ENCODE measurements at places on chromosomes 4 and X.

DNA sequence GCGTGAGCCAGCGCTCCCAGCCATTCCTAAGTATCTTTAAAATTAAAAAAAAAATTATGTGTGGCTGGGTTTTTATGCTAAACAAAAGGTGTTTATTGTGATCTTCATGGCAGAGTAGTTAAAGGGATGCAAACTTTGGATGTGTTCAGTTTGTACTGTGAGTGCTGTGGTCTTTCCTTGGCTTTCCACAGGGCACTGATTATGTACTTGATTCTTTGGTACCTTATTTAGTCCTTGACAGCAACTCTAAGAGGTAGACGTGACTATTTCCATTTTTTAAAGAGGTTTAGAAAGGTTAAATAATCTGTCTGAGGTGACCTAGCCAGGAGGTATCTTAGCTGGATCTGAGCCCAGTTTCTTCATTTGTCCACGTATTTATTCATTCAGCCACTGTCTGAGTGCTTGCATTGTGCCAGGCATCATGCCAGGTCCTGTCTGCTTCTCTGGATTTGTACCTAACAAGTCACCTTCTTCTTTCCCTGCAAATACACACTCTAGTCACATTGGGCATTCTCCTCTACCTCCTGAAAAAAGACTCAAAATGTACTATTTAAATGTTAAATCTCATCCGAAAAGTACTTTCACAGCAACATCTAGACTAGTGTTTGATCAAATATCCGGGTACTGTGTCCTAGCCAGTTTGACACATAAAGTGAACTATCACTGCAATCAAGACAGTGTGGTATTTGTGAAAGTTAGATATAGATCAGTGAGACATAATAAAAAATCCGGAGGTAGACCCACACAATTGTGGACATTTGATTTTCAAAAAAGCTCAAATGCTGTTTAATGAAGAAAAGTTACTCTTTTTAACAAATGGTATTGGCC is 31.5 kb downstream of the WWC2 start:
- peak; percentile 53 for DNase-seq

DNA sequence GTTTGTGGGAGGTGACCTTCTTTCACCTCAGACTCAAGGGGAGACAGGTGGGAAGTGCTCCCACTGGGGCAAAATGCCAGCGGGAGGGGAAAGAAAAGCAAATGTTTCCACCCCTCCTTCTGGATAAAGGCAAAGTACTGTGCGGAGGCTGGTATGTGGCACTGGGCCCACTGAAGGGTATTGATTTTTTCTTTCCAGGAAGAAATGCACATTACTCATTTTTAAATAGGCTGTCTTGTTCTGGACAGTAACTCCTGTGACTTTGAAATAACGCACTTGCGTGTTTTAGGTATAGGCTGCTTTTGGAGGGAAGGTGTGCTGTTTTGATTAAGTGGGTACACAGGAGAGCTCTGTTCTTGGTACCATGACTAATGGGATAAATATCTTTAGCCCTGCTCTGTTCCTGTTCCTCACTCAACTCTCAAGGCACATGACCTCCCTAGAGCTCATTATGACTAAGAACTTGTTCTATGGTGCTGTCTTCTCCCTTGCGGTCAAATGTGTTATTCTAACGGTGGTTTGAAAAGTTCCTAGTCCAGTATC is 40.7 kb upstream of the MBTPS2 start:
- peak; percentile 12 for DNase-seq

GRCh38 chrX:118508635-118509034 is 13.0 kb downstream of the DOCK11 start:
- DNase-seq = no peak

- DNase-seq = peak; percentile 13
These were observed 54.1 kb upstream of the TMEM33 start for GRCh38 chr4:41880840-41881831.

DNA sequence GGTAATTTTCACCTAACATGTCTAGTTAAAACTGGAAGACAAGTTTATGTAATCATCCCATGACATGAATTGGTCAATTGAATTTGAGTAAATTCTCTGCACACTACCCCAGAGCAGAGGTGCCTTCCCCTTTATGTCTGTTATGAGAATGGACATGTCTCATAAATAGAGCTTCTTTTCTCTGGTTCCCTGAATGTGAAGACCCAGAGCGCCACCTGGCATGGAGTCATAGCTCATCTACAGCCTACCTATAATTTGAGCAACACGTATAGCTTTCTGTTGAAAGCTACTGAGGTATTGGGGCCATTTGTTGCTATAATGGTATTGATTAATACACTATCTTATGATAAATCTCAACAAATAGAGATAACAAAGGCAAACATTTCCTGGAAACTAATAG is 626.5 kb upstream of the GALNTL6 start:
- DNase-seq = no peak

DNA sequence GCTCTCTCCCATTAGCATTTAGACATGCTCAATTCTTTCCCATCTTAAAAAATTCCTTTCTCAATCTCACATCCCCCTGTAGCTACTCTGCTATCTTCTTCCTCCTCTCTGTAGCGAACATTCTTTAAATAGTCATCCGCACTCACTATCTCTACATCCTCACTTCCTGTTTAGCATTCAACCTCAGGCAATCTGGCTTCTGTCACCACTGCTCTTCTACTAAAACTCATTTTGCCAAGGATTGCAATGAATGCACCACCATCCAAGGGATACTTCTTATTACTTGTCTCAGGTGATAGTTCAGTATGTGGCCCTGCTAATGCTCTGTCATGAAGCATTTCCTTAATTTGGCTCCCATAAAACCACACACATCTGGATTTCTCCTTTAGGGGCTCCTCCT is 10.9 kb upstream of the TET2 start:
- peak; percentile 51 for DNase-seq

DNA sequence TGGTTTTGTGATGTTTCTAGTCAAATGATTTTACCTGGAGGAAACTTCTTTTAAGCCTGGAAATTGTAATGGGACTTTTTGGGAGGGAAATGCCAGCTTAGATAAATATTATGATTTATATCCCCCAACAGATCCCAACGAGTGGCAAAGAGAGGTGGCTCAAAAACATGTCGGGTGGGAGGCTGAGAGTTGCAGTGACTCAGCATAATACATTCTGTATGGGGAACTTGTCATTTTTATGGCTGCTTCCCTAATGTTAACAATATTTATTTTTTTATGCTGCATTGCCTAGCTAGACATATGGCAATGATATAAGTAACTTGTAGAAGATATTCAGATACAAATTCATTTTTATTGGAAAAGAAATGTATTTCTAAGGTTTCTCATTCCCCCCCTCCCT is 219.0 kb downstream of the ARHGAP10 start:
- DNase-seq = no peak

DNA sequence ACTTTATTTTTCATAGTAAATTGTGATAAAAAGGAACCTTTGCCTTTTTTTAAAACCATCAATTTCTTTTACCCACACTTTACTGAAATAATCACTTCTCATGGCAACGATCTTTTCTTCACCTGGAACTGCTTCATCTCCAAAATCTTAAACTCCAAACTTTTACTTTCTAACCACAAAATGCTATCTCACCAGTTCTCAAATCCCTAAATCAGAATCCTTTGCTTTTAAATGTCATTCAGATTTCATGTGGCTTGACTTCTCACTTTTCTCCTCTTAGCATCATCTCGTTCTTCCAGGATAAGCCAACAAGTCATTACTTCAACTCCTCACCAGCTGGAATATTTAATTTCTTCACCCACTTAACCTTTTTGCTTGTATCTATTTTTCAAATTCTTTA is 284.3 kb upstream of the RASGEF1B start:
- DNase-seq = no peak

DNA sequence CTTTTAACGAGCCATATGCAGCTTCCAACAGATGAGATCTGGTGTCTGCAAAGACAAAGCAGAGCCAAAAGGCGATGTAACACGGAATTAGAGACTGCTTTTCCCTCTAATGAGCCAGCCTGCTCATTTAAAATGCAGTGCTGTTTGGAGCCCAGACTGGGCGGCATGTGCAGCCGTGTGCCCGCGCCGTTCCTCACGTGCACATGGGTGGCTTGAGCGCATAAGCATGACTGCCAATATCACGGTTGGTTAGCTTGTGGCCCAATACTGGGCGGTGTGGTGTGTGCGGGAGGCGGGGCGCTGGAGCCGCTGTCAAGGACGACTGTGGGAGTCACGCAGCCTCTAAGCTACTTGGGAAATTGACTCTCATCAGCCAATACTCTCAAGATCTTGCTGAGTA is 87.0 kb upstream of the SCOC start:
- DNase-seq = peak; percentile 23

DNA sequence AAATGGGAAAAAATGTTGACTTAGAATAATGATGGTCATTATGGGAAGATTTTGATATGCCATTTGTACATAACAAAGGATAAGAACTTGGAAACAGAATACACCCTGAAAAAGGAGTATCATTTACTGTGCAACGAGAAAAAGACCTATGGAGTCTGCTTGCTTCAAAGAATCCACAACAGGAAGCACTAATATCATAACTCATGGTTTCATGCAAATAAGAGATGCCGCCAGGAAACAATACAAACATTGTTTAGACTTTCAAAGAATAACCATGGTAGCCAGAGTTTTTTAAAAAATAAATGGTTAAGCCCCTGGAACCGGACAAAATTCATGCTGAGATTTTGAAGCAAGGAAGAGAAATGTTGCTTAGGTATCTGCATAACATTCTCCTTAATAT is 139.9 kb upstream of the ETNPPL start:
- no peak for DNase-seq

- peak; percentile 99 for DNase-seq
These were observed 290.6 kb upstream of the BOD1L1 start for GRCh38 chr4:13918110-13918509.

- DNase-seq = no peak
These were observed 8.4 kb downstream of the NKX6-1 start for GRCh38 chr4:84490663-84491062.

GRCh38 chr4:13966231-13967195 is 339.0 kb upstream of the BOD1L1 start:
- peak; percentile 90 for DNase-seq

DNA sequence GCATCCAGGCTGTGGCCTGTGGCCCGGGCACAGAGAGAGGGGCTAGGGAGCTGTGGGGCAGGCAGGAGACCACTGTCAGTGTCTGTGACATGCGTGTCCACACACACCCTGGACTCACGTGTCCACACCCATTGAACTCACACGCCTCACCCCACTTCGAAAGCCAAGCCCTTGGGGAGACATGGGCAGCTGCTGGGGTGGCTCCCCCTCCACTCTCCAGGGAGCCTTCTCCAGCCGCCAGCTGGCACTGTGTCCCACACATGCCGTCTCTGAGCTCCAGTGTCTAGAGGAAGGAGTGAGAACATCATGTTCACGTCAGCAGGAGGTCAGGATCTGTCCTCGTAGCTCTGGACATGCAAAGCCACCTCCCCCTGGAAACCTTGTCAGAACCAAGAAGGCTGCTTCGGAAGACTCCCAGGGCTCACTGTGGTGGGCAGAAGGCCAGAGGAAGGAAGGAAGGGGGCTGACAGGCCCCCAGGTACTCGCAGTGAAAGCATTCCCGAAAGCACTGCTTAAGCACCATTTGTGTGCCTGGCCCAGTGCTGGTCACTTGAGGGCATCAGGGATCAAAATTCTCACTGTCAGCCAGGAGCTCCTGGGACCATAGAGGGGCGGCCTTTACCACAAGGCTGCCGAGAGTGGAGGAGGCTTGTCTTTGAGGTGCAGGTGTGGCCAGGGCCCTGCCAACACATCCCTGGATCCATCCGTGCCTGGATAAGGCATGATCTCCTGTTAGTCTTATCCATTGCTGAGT is 61.4 kb downstream of the HTRA3 start:
- no peak for DNase-seq

DNA sequence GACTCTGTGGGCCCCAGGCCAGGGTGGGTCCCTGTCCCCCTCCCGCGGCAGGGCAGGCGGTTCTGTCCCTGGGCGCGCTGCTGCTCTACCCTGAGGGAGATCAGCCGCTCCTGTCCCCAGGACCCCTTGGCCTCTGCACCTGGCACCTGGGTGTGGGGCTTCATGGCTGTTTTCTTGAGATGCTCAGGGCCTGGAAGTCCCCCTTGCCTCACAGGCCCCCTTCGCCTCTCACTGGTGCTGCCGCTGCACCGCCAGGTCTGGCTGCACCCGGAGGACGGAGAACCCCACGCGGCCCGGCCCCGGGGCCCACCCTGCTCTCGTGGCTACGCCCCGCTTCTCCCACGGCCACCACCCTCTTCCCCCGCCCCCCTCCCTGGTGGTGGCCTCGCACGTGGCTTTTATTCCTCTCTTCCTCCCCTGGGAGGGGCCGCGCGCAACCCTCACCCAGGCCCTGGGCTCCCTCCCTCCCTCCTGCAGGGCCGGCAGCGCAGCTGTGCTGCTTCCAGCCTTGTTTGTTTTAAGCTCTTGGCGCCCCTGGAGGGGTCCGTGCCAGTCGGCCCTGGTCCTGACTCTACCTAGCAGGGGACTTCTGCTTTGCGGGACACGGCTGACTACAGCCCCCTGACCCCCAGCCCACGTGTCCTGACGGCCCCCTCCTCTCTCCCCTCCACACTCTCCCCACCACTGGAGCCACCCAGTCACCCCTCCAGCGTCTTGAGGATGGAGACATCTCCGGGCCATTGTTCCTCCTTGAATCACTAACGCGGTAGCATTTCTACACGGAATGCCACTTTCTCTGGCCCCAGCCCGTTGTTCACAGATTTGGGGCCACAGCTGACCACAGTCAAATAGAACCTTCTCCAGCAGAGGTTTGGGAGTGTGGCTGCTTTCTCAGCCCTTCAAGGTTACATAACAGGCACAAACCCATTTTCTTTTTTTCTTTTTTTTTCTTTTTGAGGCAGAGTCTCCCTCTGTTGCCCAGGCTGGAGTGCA is 20.6 kb upstream of the CLDN24 start:
- no peak for DNase-seq

- DNase-seq = peak; percentile 20
These were observed 115.7 kb upstream of the MXRA5 start for GRCh38 chrX:3462166-3462508.

GRCh38 chr4:2036866-2037265 is 22.3 kb upstream of the NAT8L start:
- no peak for DNase-seq

DNA sequence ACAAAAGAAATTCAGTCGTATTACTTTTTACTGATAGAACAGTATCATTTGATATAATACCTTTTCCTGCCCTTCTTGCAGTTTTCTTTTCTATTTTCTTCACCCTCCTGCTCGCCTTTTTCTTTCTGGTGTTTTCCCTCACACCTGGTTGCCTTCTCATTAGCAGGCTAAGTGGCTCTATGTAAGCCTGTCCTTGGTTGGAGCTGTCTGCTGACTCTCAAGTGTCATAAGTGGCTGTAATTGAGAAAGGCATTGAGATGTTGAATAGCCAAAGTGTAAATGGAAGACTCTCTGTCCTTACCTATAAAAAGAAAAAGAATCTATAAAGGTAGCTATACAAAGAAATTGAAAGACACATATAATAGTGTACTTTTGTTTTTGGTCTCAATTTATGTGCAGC is 180.7 kb downstream of the ADGRL3 start:
- no peak for DNase-seq

- DNase-seq = peak; percentile 95
These were observed 3.4 kb upstream of the AVPR2 start for GRCh38 chrX:153900831-153901752.

All from EH (cell line).